ENCODE measurements at places on chromosomes 1 and 21. TPM values are rescaled to one million over a fixed set of nuclear protein-coding genes. Genes with fewer than 3 reads are reported as not detected.

Gene CHRM3
- 2.2 TPM for polyA plus RNA-seq

Gene TFF2
- not detected for polyA plus RNA-seq

Gene LRRC7
- not detected for polyA plus RNA-seq

Gene PLA2G4A
- 0.50 TPM for polyA plus RNA-seq

Gene HMCN1
- polyA plus RNA-seq, result 12.5 TPM

Gene ABCA4
- not detected for polyA plus RNA-seq

Gene KCNH1
- not detected for polyA plus RNA-seq

Gene SYT11
- 1.4 TPM for polyA plus RNA-seq

Gene PPT1
- polyA plus RNA-seq, result 52.0 TPM

Gene CYP4A11
- polyA plus RNA-seq, result not detected

Gene LYPD8
- not detected for polyA plus RNA-seq

Gene NR0B2
- 2.1 TPM for polyA plus RNA-seq

Gene ZNF697
- 0.25 TPM for polyA plus RNA-seq

Gene LCE1B
- polyA plus RNA-seq, result not detected

Gene TNNT2
- polyA plus RNA-seq, result 9,291 TPM

Gene FCRL4
- not detected for polyA plus RNA-seq

Gene HPCA
- 1.6 TPM for polyA plus RNA-seq

Gene KIAA1614
- polyA plus RNA-seq, result 1.1 TPM

Gene EDN2
- polyA plus RNA-seq, result 1.8 TPM

Gene LCE1A
- polyA plus RNA-seq, result not detected

Gene OR6F1
- polyA plus RNA-seq, result not detected

Gene FAM151A
- polyA plus RNA-seq, result 0.18 TPM

Gene CCDC30
- polyA plus RNA-seq, result 7.1 TPM

Gene OR2G3
- not detected for polyA plus RNA-seq

Gene F11R
- polyA plus RNA-seq, result 139 TPM

Gene C1orf56
- polyA plus RNA-seq, result 15.6 TPM

Gene FAF1
- 76.7 TPM for polyA plus RNA-seq

Gene EPS8L3
- polyA plus RNA-seq, result 0.28 TPM

Gene TENT5C
- polyA plus RNA-seq, result 0.19 TPM

Gene ZNF648
- polyA plus RNA-seq, result not detected

Gene SPRR2G
- polyA plus RNA-seq, result not detected

Data from cardiac muscle cell (in vitro differentiated cells and primary cell).